ENCODE measurements at places on chromosomes 16 and 17. TPM values are rescaled to one million over a fixed set of nuclear protein-coding genes. Genes with fewer than 3 reads are reported as not detected.
A peak's percentile ranks its signal among the peaks of the same experiment; 100 is the strongest.

DNA sequence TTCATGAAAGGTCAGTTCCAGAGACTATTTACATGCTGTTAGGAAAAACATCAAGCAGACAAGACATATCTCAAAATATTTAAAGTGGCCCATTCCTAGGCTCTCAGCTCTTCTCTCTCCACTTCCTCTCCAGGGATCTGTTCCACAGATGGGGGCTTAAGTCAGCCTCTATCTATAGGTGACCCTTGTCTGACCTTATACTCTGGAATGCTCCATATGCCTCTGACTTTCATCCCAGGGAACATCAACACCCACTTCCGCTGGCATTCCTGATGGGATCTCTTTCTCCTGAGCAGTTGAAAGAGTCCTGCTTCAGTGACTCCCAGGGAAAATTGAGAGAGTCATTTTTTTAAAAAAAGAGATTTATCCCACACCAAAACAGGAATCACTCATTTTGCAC lies 11.5 kb upstream of the WIPI1 start:
- H3K36me3 ChIP-seq = no peaks in the 10 kb centered on the region
- no peaks in the 10 kb centered on the region for H3K27me3 ChIP-seq
- no peak overlapping the region for H3K4me3 ChIP-seq
- DNase-seq = no peak
- H3K27ac ChIP-seq = peak overlapping the region; percentile 29
- peaks cover 6% of the 10 kb centered on the region for H3K4me1 ChIP-seq

- no peak for DNase-seq
- H3K27ac ChIP-seq = peak overlapping the region; percentile 53
- peaks cover 42% of the 10 kb centered on the region for H3K4me1 ChIP-seq
- H3K27me3 ChIP-seq = no peaks in the 10 kb centered on the region
Measured at GRCh38 chr17:18191236-18191667, 7.6 kb downstream of the ALKBH5 start.

DNA sequence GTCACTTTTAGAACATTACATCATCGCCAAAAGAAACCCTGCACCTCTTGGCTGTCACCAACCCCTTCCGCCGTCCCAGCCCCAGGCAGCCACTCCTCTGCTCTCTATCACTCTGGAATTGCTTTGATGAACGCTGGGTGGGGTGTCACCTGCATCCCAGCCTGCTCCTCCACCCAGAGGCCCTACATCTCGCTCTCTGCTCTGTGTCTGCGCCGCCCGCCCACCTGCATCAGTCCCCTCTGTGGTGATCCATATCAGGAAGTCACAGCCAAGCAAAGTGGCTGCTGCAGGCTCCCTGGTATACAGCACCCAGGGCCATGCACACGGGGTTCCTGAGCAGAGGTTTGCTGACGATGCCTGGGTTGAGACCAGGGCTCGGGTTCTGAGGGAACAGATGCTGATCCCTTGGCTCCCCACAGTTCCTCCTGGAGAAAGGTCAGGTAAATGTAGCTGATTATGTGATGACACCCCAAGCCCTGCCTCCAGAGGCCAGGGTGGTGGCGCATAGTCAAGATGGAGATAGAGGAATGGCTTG lies 30.8 kb downstream of the MPRIP start:
- H3K27ac ChIP-seq = no peak overlapping the region
- H3K4me3 ChIP-seq = no peak overlapping the region
- H3K27me3 ChIP-seq = no peaks in the 10 kb centered on the region
- no peak for DNase-seq
- H3K4me1 ChIP-seq = peaks cover 45% of the 10 kb centered on the region

GRCh38 chr16:74657870-74658642 lies 8.6 kb downstream of the RFWD3 start:
- peaks cover 42% of the 10 kb centered on the region for H3K36me3 ChIP-seq
- peaks cover 19% of the 10 kb centered on the region for H3K4me1 ChIP-seq
- no peak for DNase-seq
- H3K27me3 ChIP-seq = no peaks in the 10 kb centered on the region

Gene FA2H
- not detected for total RNA-seq

Gene TBX21
- not detected for total RNA-seq
